ENCODE measurements at places on chromosomes 7 and 10. TPM values are rescaled to one million over a fixed set of nuclear protein-coding genes. Genes with fewer than 3 reads are reported as not detected.

The CYP26C1 gene
- not detected for total RNA-seq

The SUGCT gene
- 4.8 TPM for total RNA-seq

DNA sequence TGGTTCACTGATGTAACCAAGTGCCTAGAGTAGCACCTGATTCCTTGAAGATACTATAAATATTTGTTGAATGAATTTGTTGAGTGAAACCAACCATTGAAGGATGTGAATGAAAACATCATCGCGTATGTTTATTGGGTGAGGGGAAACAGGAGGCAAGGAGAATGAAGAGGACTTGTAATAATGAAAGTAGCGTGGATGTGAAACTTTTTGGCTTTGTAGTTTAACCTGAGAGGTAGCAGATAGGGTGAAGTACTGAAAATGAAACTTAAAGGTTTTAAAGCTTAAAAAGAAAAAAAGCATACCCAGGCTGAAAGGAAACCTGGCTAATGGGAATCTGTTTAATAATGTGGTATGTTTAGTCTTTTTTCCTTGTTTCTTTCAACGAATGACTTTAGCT, 5.2 kb downstream of the CCNY start:
- DNase-seq, result no peak
- H3K4me3 ChIP-seq, result no peak overlapping the region
- no peaks in the 10 kb centered on the region for H3K27me3 ChIP-seq
- no peaks in the 10 kb centered on the region for H3K36me3 ChIP-seq
- H3K27ac ChIP-seq, result no peak overlapping the region
- peaks cover 9% of the 10 kb centered on the region for H3K4me1 ChIP-seq

DNA sequence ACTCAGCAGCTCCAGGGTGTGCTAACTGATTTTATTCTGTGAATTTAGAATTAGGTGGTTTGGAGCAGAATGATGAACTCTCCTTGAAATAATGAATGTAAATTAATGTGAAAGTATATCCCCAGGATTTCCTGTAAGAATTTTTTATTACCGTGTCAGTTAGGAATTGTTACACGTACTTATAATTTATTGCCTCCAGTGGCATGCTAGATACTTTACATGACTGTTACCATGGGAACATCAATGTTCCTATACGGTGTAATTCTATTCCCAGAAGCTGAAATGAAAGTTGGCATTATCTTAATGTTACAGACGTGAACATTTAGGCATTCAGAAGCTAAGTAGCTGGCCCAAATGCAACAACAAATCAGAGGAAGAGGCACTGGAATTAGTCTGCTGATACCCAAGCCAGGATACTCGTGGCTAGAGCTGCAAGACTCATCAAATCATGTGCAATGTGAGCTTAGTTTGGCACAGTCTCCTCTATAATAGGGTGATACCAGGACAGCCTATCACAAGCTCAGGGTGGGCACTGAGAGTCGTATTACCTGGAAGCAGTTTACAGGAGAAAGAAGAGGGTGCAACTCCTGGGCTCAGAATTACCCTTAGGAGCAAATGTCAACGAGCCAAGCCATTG, 30.0 kb upstream of the PRKAR2B start:
- H3K36me3 ChIP-seq, result no peaks in the 10 kb centered on the region
- H3K27ac ChIP-seq, result no peak overlapping the region
- no peak overlapping the region for H3K4me3 ChIP-seq
- no peaks in the 10 kb centered on the region for H3K27me3 ChIP-seq
- H3K4me1 ChIP-seq, result no peaks in the 10 kb centered on the region

The AKR1C3 gene
- 30.0 TPM for total RNA-seq

DNA sequence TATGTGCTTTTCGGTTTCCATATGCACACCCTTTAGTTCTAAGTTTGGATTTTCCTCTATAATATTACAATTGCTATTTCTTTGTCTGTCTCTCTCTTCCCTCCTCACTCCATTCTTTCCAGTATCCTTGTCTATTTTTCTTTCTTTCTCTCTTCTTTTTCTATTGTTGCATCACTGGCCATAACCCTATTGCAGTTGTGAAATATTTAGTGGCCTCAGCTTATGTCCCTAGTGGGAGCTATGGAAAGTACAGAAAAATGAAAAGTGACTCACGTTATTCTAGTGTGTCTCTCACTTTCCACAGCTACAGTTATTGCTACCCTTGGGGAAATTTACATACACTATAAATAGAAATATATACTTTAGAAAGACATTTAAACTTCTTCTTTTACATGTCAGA, 59.1 kb downstream of the CNTNAP2 start:
- H3K36me3 ChIP-seq, result no peaks in the 10 kb centered on the region
- H3K4me1 ChIP-seq, result no peaks in the 10 kb centered on the region
- H3K27ac ChIP-seq, result no peak overlapping the region
- DNase-seq, result no peak
- no peak overlapping the region for H3K4me3 ChIP-seq

The HACD1 gene
- 8.7 TPM for total RNA-seq

The CACNB2 gene
- total RNA-seq, result not detected

The RSPH10B gene
- 0.18 TPM for total RNA-seq

The WNT16 gene
- total RNA-seq, result 0.06 TPM

The IDI2 gene
- total RNA-seq, result not detected

- no peak overlapping the region for H3K4me3 ChIP-seq
- H3K36me3 ChIP-seq, result no peaks in the 10 kb centered on the region
- no peaks in the 10 kb centered on the region for H3K27me3 ChIP-seq
- no peak for DNase-seq
These were observed 107.3 kb downstream of the HGF start for GRCh38 chr7:81662531-81662930.

The DYNC1I1 gene
- 7.9 TPM for total RNA-seq

The HABP2 gene
- not detected for total RNA-seq

DNA sequence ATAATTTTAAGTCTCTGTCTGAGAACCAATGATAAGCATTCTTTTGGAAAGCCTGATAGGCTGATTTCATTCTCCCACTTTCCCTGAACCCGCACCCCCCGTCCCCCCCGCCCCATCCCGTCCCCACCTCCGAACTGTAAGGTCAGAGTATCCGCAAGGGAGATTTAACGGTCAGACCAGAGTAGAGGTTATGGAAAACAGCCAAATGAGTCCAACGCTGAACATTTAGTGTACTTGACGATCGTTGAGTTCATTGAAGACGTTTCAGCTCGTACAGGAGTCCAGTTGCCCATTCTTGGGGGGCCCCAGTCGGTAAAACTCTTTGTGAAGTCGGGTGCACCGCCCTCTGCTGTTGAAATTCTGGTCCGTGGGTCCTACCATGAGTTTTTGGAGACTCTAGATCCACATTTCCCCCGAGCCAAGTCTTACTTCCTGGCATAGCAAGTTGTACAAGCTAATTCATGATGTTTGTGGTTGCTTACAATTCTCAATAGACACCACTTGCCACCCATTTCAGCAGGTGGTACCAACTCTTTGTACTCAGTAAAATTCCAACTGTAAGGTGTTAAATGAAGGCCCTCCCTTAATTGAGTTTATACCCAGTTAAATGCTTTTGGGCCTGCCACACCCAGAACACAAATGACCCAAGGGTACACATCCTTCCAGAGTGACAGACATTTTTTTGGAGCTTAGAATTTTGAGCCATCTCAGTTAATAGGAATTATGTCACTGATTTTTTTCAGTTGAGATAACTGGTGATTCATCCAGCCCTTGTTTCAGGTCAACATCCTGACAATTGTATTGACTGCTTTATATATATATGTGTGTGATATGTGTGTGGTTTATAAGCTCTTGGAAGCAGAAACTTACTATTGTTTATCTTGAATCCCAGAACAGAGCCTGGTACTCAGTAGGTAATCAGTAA, 1.2 kb downstream of the MARCHF5 start:
- peaks cover 8% of the 10 kb centered on the region for H3K36me3 ChIP-seq
- peak overlapping the region; percentile 7 for H3K27ac ChIP-seq
- no peaks in the 10 kb centered on the region for H3K4me1 ChIP-seq
- DNase-seq, result peak; percentile 42
- no peaks in the 10 kb centered on the region for H3K27me3 ChIP-seq
- H3K4me3 ChIP-seq, result peak overlapping the region; percentile 85

The PNLIP gene
- total RNA-seq, result not detected

DNA sequence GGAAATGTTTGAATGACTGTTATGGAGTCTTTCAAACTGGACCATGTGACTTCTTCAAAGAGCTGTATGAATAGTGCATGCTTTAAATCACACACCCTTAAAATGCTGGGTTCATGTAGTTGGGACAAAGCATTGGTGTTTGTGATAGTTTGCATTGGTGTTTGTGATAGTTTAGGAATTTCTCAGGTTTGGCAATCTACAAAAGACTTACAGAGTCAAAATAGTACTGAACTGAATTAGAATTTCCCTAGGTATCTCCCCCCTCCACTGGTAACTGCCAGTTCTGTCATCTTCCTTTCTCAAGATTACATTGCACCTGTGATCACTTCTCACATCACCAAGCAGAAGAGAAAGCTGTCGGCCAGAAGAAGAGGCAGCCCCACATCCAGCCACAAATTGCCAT, 261.1 kb downstream of the GATA3 start:
- no peak overlapping the region for H3K27ac ChIP-seq
- no peaks in the 10 kb centered on the region for H3K4me1 ChIP-seq
- no peak for DNase-seq
- no peaks in the 10 kb centered on the region for H3K27me3 ChIP-seq
- H3K36me3 ChIP-seq, result no peaks in the 10 kb centered on the region

DNA sequence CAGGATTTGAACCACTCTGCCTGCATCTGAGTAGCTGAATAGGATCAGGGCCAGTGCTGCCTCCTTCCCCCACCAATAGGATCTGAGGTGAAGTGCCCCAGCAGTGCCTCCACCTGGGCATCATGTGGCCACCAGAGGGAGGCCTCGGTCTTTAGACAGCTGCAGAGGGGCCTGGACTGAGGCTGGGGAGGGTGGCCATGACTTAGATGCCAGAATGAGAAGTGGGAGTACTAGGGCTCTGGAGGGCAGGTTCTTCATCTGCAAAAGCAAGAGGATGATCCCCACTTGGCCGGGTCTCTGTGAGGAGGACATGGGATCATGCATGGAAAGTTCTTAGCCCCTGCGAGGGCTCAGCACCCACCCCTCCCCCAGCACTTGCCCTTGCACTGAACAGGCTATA, 56.9 kb downstream of the NEUROG3 start:
- peak; percentile 60 for DNase-seq
- no peaks in the 10 kb centered on the region for H3K36me3 ChIP-seq
- no peak overlapping the region for H3K27ac ChIP-seq
- H3K4me3 ChIP-seq, result no peak overlapping the region
- H3K4me1 ChIP-seq, result no peaks in the 10 kb centered on the region

The NEUROD6 gene
- total RNA-seq, result not detected

The PAPOLB gene
- total RNA-seq, result not detected

The NRCAM gene
- total RNA-seq, result 30.8 TPM

DNA sequence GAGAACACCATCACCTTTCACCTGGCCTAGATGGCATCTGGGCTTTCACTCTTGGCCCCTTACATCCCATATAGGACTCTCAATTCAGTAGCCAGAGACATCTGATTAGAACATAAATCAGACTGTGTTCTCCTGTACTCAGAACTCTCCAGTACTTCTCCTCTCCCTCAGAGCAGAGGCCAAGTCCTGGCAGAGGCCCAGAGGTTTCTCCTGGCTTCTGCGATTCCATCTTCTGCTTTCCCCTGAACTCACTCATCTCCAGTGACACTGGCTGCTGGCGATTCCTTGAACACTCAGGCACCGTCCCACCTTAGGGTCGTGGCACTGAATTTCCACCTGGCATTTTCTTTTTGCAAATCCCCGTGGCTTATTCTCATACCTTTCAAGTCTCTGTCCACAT, 4.9 kb upstream of the NEUROD6 start:
- DNase-seq, result no peak
- peaks cover 3% of the 10 kb centered on the region for H3K27me3 ChIP-seq

DNA sequence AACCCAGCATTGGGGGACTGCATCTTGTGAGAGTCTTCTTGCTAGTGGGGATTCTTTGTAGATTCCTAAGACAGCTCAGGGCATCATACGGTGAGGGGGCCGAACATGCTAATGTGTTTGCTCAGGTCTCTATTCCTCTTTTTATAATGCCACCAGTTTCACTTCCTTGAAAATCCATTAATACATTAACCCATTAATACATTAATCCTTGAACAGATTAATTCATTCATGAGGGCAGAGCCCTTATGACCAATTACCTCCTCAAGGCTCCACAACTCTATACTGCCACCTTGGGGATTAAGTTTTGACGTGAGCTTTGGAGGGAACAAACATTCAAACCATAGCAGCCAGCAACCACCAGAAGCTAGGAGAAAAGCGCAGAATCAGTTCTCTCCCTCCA, 67.2 kb upstream of the POT1 start:
- no peak overlapping the region for H3K4me3 ChIP-seq
- H3K27me3 ChIP-seq, result no peaks in the 10 kb centered on the region
- no peaks in the 10 kb centered on the region for H3K4me1 ChIP-seq
- DNase-seq, result no peak
- no peak overlapping the region for H3K27ac ChIP-seq
- H3K36me3 ChIP-seq, result no peaks in the 10 kb centered on the region

The COL28A1 gene
- 0.02 TPM for total RNA-seq
